Cardiac septum (tissue), 1 donor: ENCODE measurements at places on chromosomes 12 and 14. TPM values are rescaled to one million over a fixed set of nuclear protein-coding genes. Genes with fewer than 3 reads are reported as not detected.

Gene ORAI1
- total RNA-seq, result 8.0 TPM

Gene FSCB
- total RNA-seq, result not detected

Gene OR6S1
- not detected for total RNA-seq

DNA sequence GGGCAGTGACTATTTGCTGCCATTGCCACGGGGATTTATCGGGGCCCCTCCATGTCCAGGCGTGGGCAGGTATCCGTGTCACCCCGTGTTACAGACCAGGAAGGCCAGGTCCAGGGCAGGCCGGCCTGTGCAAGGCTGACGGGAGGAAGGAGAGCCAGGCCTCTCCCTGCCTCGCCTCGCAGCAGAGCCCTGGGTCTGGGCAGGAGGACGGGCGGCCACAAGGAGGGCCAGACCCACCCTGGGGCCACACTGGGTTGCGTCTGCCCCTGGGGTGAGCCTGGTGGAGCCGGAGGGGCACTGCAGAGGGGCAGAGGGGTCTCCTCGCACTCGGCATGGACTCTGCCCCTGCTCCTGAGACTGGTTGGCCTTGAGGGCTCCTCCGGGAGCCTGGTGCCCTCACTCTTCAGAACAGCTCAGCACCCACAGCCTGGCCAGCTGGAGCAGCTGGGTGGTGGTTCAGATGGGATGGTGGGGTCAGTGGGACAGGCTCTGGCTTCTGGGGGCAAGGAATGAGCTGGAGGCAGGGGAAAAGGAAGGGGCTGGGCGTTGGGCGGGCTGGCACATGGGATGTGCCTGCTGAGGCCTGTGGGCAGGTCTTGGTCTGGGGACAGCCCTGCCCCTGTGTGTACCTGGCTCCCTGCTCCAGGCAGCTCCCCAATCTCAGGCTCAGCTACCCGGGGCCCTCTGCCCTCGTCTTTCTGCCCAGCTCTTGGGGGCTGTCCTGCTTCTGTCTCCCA lies 53.9 kb downstream of the KIF26A start:
- no peak for DNase-seq

- DNase-seq, result no peak
These were observed 29.5 kb upstream of the FBXO34 start for GRCh38 chr14:55241673-55242072.

GRCh38 chr14:78959674-78960264 lies 789.6 kb downstream of the NRXN3 start:
- no peak for DNase-seq

DNA sequence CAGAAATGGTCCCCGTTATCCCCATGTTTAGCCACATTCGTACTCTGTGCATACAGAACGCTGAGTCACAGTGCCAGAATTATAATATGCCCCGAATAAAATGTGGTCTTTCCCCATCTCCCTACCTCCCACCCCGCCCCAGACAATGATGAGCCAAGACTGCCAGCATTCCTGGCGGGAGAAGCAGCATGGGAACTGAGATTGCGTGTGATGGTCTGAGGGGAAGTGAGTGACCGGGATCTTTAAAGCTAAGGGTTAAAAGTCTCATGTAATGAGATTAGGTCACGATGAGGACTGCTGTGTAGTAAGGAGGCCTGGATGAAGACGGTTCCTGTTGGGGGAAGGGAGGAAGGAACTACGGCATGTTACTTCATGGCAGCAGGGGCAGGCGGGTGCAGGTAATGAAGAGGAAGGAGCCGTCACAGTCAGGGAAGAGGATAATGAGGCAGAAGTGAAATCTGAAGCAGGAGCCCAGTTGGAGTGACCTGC lies 243.3 kb upstream of the FKBP4 start:
- no peak for DNase-seq

DNA sequence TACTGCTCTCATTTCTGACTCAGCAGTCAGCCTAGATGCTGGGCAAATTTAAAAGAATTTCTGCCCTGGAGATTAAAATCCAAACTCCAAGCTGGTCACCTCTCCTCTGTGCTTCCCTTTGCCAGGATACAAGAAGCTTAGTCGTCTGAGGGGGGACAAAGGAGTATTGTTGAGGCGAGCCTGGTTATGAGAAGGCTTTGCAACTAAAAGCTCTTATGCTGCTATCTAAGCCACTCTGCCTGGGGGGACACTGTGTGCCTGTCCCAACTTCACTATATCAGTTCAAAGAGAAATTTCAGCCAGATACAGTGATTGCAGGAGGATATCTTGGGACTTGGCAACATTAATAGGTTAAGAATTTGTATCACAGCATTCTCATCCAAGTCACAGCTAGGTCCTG lies 10.8 kb upstream of the PLEKHH1 start:
- no peak for DNase-seq

GRCh38 chr12:125069616-125070015 lies 4.4 kb downstream of the AACS start:
- no peak for DNase-seq

GRCh38 chr12:110619534-110619953 lies 5.6 kb downstream of the TCTN1 start:
- no peak for DNase-seq

GRCh38 chr14:92259613-92260357 lies 63.2 kb upstream of the SLC24A4 start:
- DNase-seq, result no peak

GRCh38 chr12:92945659-92946220 lies 16.6 kb upstream of the EEA1 start:
- no peak for DNase-seq

- no peak for DNase-seq
These were observed 109.6 kb downstream of the RMST start for GRCh38 chr12:97572220-97572619.

- no peak for DNase-seq
These were observed 2.3 kb upstream of the MYBPC1 start for GRCh38 chr12:101592448-101592847.
